ENCODE measurements at places on chromosomes 16 and 17.

GRCh38 chr16:81738783-81739496 is 40.2 kb upstream of the PLCG2 start:
- no peak for DNase-seq

DNA sequence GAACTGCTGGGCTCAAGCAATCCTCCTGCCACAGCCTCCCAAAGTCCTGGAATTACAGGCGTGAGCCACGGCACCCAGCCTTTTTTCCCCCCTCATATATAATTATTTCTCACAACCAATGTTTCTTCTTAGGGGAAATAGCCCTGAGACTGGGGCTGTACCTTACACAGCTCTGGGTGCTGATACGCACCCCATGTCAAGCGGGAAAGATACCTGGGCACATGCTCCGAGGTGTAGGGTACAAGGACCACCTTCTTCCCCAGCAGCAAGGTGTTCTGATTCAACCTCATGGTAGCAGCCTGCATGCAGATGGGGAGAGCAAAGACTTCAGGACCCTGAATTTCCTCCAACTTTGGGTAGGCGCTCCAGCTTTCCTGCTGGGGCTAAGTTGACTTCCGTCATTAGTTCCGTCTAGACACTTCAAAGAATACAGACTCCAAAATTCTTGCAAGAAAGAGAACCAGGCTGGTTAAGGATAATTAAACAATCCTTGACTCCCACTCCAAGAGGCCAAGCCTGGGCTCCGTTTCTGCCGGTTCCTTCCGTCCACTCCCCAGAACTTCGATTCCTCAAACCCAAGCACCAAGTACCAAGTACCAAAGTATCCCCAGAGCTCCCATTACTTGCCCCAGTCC is 619 bp downstream of the NAT9 start:
- DNase-seq = no peak

- DNase-seq = no peak
These were observed 296.8 kb downstream of the GRIN2A start for GRCh38 chr16:9885467-9885866.

GRCh38 chr16:49439050-49439449 is 65.4 kb downstream of the C16orf78 start:
- no peak for DNase-seq

DNA sequence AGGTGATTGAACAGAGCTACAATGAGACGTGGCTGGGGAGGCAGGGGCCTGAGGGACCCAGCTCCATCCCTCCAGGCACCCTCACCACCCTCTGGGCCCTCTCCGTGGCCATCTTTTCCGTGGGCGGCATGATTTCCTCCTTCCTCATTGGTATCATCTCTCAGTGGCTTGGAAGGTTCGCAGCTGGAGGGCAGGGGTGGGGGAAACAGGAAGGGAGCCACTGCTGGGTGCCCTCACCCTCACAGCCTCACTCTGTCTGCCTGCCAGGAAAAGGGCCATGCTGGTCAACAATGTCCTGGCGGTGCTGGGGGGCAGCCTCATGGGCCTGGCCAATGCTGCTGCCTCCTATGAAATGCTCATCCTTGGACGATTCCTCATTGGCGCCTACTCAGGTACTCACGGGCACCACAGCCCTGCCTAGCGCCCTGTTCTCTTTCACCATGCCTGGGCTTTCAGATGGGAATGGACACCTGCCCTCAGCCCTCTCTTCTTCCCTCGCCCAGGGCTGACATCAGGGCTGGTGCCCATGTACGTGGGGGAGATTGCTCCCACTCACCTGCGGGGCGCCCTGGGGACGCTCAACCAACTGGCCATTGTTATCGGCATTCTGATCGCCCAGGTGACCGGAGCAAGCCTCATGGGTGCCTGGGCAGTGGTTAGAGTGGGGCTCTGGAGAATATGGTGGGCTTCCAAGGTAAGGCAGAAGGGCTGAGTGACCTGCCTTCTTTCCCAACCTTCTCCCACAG is 2.1 kb downstream of the SLC2A4 start:
- no peak for DNase-seq

- DNase-seq = no peak
These were observed 71.2 kb downstream of the OMG start for GRCh38 chr17:31225831-31226230.

- DNase-seq = no peak
These were observed 21.4 kb upstream of the MAP3K14 start for GRCh38 chr17:45338023-45338781.

Data from stimulated activated CD4-positive, alpha-beta T cell treated with anti-CD3 and anti-CD28 coated beads, TNF-alpha, amount 100 ng/mL, for 1 hour (primary cell).